BJ (cell line): ENCODE measurements at places on chromosomes 7 and 10. TPM values are rescaled to one million over a fixed set of nuclear protein-coding genes. Genes with fewer than 3 reads are reported as not detected.

GRCh38 chr10:72014197-72014596, 50.0 kb downstream of the CHST3 start:
- DNase-seq = no peak

- no peak for DNase-seq
Observed at GRCh38 chr7:1439373-1440363, 19.6 kb downstream of the MICALL2 start.

GRCh38 chr7:142352543-142352942, 94.7 kb upstream of the PRSS58 start:
- DNase-seq = no peak

- DNase-seq = no peak
Observed at GRCh38 chr10:55091691-55092328, 290.8 kb upstream of the PCDH15 start.

The SPDYE16 gene
- polyA plus RNA-seq = not detected in 2 replicates

The ZMIZ2 gene
- 4.4 and 7.4 TPM in 2 replicates for polyA plus RNA-seq

GRCh38 chr10:66680886-66681285, 244.9 kb upstream of the LRRTM3 start:
- no peak for DNase-seq

DNA sequence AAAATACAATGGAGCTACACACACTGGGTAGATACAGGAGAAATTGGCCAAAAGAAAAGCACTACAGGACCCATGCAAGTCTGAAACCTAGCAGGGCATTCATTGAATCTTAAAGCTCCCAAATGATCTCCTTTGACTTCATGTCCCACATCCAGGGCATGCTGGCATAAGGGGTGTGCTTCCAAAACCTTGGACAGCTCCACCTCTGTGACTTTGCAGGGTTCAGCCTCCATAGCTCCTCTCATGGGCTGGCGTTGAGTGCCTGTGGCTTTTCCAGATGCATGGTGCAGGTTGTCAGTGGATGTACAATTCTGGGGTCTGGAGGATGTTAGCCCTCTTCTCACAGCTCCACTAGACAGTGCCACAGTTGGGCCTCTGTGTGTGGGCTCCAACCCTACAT, 626.3 kb upstream of the POT1 start:
- DNase-seq = no peak
